Progenitor cell of endocrine pancreas (in vitro differentiated cells): ENCODE measurements at places on chromosomes 3 and 15. TPM values are rescaled to one million over a fixed set of nuclear protein-coding genes. Genes with fewer than 3 reads are reported as not detected.

Gene IQCF5
- total RNA-seq, result not detected in 2 replicates

Gene DCBLD2
- total RNA-seq, result 85.5 and 86.8 TPM in 2 replicates

- no peaks in the 10 kb centered on the region for H3K4me1 ChIP-seq
- peaks cover 16% of the 10 kb centered on the region for H3K27me3 ChIP-seq
- H3K4me3 ChIP-seq, result no peak overlapping the region
- no peak for DNase-seq
- no peak overlapping the region for H3K27ac ChIP-seq
- H3K36me3 ChIP-seq, result no peaks in the 10 kb centered on the region
These were observed 3.4 kb upstream of the ZBED2 start for GRCh38 chr3:111598552-111598951.

GRCh38 chr3:36155515-36155914 is 224.8 kb upstream of the STAC start:
- no peaks in the 10 kb centered on the region for H3K36me3 ChIP-seq
- H3K27me3 ChIP-seq, result no peaks in the 10 kb centered on the region
- no peak overlapping the region for H3K27ac ChIP-seq
- no peaks in the 10 kb centered on the region for H3K4me1 ChIP-seq
- no peak overlapping the region for H3K4me3 ChIP-seq

DNA sequence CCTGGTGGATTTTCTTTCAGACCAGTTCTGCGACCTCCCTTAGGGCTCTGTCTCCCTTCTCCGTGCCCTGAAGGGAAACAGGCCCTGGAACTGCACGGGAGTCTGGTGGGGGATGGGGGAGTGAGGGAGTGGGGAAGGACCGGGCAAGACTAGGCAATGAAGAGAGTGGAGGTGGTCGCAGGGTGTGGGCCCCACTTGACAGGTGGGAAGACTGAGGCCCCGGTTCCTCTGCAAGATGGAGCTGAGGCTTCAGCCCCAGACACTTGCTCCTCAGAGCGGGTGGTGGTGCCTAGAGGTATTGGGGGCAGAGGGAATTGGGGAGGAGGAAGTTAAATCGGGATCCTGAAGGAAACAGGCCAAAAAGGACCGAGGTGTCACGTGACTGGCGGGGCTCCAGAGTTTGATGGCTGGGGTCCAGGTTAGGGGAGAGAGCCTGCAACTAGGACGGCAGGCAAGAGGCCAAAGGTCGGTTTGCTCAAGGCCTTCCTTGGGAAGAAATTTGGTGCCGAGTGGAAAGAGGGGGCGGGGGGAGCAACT is 597 bp upstream of the CAMK1 start:
- H3K27ac ChIP-seq, result peak overlapping the region; percentile 80
- H3K27me3 ChIP-seq, result no peaks in the 10 kb centered on the region
- H3K4me1 ChIP-seq, result peaks cover 16% of the 10 kb centered on the region

DNA sequence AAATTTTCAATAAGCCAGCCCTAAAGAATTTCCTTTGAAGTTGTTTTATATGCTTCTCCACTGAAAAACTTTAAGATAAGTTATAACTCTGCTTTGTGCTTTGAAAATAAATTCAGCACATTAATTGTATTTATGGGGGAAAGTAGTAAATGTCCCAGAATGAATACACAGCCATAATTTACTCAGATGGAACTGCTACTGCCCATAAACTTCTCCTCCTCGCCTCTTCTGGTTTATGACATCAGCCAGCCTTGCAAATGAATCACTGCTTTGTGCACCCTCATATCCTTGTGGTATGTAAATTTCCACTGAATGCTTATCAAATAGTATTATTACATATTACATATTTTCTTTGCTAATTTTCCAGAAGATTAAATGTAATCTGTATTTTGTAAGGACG is 302.0 kb downstream of the DIPK2A start:
- DNase-seq, result no peak
- peaks cover 8% of the 10 kb centered on the region for H3K4me1 ChIP-seq
- H3K27me3 ChIP-seq, result no peaks in the 10 kb centered on the region

DNA sequence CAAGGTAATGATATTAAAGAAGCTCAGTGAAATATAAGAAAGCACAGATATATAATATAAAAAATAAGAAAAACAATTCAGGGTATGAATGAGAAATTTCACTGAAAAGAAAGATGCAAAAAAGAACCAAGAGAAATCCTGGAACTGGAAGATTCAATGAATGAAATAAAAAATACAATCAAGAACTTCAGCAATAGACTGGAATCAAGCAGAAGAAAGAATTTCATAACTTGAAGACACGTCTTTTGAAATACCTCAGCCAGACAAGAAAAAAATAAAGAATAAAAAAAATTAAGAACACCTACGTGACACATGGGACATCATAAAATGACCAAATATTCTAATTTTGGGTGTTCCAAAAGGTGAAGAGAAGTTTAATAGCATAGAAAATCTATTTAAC is 104.6 kb upstream of the NEO1 start:
- DNase-seq, result no peak
- no peak overlapping the region for H3K4me3 ChIP-seq
- H3K36me3 ChIP-seq, result no peaks in the 10 kb centered on the region
- H3K4me1 ChIP-seq, result no peaks in the 10 kb centered on the region
- H3K27ac ChIP-seq, result no peak overlapping the region

- H3K27me3 ChIP-seq, result peaks cover 33% of the 10 kb centered on the region
- peaks cover 20% of the 10 kb centered on the region for H3K4me1 ChIP-seq
- H3K27ac ChIP-seq, result no peak overlapping the region
- no peaks in the 10 kb centered on the region for H3K36me3 ChIP-seq
These were observed 27.5 kb downstream of the DNAJB8 start for GRCh38 chr3:128439226-128439625.
